Right renal pelvis (tissue), 4 donors: ENCODE measurements at places on chromosomes 3 and 15.

DNA sequence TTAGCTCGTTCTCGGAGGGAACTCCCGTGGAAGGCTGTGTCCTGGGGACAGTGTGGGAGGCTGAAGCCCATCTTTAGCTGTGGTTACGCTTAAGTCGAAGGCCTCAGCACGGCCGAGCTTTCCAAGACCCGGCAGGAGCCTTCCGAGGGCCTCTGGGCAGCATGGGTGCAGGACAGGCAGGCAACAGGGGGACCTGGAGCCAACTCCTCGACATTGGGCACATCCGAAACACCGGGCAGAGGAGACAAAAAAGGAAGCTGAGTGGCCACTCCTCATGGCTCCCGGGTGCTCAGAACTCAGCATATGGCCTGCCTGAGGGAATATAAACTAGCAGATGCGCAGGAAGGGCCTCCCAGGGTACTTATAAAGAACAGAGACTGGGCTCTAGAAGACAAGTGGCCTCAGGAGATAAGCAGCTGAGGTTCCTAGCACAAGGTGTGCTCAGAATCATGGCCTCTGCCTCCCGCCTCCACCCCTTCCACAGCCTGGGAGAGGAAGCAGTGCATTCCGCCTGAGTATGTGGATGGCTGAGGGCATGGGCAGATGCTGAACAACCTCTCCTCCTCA lies 34.1 kb downstream of the ABTB1 start:
- DNase-seq = no peak

GRCh38 chr3:21433751-21434150 lies 317.3 kb downstream of the ZNF385D start:
- DNase-seq = no peak

DNA sequence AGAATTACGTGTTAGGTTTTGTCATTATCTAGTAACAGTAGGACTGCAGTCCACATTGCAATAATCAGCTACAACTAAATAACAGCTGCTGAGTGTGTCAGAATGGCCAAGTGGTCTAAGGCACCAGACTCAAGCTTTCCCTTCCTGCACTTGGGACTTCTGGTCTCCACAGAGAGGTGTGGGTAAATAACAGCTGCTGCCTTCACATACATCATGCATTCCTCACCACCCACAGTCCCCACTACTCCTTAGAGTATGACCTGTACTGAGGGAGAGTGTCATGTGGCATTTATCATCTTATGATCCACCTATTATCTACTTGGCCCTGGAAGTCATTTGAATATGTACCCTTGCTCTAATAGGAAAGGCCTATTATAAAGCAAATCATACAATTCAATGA lies 22.2 kb upstream of the ZMAT3 start:
- no peak for DNase-seq

DNA sequence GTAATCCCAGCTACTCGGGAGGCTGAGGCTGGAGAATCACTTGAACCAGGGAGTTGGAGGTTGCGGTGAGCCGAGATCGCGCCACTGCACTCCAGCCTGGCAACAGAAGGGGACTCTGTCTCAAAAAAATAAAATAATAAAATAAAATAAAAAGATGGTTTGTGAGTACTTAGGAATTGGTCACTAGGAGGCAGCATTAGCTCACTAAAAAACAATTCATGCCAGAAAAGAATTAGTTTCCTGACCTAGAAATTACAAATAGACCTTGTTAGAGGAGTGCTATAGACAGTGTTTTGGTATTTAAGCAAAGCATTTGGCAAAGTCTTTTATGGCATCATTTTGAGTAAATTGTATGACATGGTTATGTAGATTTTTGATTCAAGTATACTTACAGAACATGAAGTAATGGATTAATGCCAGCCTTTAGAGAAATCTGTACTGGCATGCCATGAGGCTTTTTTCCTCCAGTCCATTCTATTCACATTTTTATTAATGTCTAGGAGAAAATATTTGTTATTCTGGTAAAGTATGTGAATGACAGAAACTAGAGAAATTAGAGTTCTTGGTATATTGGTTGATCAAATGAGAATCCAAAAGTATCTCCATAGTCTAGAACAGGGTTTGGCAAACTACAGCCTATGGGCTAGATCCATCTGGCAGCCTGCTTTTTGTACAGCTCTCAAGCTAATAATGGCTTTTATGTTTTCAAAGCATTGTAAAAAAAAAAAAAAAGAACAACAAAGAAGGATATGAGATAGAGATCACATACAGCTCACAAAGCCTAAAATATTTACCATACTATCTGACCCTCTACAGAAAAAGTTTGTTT lies 81.6 kb downstream of the LRRC49 start:
- DNase-seq = no peak

- no peak for DNase-seq
Measured at GRCh38 chr3:126908752-126909275, 74.1 kb upstream of the PLXNA1 start.

DNA sequence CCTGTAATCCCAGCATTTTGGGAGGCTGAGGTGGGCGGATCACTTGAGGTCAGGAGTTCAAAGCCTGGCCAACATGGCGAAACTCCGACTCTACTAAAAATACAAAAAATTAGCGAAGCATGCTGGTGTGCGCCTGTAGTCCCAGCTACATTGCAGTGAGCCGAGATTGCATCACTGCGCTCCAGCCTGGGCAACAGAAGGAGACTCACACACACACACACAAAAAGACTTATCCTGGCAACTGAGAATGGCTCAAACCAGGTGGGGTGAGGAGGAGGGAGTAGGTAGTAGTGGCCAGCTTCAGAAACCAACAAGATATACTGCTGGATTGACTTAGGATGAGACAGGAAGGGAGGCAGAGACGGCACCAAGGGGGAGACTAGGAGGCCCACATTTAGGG lies 53.4 kb upstream of the APEH start:
- no peak for DNase-seq

DNA sequence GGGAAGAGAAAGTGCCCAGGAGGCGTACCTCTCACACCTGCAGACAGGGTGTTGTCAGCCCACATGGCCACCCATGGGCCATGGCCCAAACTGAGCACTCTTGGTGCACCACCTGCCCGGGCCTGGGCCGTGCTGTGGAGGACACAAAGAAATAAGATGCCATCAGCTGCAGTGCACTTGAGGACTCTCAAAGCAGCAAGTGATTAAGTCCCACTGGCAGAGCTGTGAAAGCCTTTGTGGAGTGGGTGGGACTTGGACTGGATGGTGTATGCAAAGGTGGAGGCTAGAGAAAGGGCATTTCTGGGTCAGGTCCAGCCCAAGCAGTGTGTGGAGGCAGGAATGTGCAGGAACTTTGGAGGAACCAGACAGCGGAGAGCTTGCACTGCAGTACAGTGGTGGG lies 122.3 kb downstream of the MEGF11 start:
- DNase-seq = no peak

DNA sequence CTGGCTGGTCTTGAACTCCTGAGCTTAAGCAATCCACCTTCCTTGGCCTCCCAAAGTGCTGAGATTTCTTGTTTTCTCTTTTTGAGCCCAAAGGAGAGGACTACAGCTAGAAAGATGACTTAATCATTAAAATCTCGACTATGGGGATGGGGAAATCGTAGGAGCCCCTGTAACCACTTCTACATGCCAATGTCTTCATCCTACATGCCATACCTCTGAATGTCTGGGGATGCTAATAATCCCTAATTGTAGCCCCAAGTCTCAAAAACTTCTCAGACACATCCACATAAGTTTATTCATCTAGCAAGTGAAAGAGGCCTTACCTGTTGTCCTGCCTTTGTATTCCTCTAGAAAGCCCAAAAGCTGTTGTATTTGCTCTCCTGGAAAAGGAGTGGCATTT lies 3.7 kb upstream of the RHOV start:
- DNase-seq = no peak

DNA sequence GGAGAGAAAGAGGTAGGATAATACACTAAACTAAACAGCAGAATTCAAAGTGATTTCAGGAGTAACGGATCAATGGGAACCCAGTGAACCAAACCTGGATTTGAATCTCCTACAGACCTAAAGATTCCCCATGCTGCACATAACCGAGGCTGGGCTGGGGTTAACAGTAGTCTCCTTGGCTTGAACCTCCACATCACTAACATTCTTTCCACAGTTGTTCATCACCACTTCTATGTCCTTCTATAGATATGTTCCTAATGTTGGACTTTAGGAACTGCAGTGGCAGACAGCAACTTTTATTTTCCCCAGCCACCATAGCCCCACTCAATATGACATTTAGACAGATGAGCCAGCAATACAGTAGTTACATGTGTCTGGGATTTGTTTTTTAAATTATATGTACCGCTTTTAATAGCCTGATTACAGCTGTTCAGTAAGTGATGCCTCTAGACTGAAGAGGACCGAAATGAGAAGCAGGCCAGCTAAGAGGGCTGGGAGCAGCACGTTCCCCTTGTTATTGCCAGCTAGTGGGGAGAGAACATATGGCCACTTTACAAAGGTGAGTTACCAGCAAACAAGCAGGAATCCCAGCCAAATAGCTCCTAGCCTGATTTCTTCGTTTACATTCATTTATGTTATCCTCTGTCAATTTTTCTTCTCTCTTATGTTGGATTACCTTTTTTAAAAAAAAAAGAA lies 472.6 kb upstream of the CDIN1 start:
- DNase-seq = no peak

GRCh38 chr3:23019596-23020300 lies 183.4 kb upstream of the UBE2E2 start:
- DNase-seq = no peak

DNA sequence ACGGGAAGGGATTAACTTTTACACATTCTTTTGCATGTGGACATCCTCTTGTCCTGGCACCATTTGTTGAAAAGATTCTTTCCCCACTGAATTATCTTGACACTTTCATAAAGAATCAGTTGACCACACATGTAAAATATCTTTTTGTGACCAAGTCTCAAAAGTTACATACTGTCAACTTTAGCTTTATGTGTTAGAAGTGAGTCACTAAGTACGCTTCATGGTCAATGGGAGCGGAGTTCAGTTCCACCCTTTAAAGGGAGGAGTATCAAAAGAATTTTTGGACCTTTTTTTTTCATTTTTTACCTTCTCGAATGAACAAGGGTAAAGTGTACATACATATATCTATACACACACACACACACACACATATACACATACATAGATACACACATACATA lies 35.4 kb downstream of the MAPK6 start:
- DNase-seq = no peak

GRCh38 chr15:90530250-90531051 lies 728 bp downstream of the CRTC3 start:
- DNase-seq = peak; percentile 39

DNA sequence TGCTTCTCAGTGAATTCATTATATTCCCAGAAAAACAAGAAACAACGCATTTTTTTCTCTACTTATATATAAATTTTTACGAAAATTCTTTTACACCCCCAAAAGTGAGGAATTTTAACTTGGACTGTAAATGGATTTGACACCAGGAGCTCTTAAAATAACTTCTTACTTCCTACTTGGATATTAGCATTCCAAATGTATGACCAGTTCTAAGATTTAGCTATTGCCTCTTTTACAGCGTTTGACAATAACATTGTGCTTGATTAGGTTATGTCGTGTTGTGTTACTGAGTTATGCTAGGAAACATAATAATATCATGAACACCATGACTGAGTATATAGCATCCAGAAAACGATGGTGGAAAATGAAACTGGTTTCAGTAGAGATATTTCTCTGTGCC lies 177.0 kb downstream of the CNTN6 start:
- no peak for DNase-seq

DNA sequence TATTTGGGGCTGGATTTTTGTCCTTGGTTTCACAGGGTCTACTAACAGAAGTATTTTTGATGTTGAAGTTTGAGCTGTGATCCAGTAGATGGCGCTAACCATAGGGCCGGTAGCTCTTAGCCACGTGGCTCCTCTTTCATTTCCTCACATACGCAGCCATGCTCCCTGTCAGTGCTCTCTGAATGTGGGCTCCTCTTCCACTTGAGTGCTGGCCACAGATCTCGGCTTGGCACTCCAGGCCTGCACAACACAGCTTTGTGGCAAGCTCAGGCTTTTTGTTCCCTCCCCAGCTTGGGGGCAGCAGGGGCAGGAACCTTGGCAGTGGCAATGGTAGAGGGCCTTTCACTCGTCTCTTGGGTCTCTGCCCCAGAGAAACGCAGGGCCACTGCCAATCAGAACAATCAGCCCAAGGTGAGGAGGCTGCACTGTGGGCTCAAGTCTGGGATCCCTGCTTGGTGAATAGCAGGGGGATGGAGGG lies 18.6 kb upstream of the DNAAF4 start:
- no peak for DNase-seq

DNA sequence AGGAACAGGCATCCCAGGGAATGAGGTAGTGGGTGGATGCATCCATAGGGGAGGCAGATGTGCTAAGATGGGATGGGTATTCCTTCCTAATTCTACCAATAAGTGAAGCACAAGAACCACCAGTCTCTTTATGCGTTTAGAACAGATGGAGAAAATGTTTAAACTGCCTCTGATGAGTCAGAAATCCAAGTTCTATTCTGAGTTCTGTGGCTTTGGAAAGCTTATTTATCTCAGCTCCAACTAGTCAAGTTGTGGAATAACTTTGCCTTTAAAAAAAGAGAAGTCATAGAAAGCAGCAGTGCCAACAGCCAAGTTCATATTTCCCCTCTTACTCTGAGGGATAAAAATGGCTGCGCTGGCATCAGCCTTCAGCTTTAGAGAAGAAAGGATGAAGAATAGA lies 761.7 kb downstream of the IGSF11 start:
- no peak for DNase-seq

DNA sequence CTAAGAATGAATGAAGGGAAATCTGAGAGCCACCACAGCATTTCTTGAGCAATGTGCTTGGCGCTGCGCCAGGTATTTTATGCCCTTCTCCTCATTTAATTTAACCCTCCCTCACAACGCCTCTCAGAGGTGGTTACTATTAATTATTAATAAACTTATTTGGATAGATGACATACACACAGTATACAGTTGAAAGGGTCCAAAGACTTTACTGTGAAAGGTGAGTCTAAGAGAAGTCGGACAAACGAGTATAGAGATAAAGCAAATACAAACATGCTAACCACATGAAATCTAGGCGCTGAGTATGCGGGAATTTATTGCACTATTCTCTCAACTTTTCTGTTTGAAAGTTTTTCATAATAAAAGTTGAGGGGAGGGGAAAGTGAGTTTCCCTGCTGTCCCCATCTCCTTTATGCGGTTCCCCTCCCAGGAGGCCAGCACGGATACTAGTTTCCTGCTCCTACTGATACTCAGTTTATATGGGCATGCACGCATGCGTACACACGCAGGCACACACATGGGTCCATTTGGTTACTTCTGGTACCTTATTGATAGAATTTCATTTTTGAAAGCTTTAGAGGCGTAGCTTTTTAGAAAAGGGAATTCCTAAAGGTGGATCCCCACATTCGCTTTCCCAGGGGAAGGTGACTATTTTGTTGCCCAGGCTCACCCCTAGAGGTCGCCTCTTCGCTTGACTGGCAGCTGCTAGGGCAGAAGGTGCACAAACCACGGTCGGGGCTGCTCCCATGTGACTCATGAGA lies 28.5 kb upstream of the KCTD6 start:
- DNase-seq = peak; percentile 26

DNA sequence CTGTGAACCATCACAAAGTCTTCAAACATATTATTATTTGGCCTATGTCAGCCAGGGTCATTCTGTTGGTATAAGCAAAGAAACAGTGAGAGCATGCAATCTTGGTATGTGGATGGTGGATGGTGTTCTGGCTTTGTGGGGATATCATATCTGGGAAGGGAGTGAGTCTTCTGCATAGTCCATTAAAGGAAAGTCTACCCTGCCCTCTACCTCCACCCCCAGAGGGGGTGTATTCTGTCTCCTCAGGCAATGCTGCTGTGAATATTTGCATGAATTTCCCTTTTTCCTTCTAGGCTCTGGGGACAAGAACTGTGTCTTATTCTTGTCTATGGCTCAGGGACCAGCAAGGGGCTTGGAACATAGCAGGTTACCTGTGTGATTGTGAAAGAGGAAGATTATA lies 495.8 kb downstream of the PDCD6IP start:
- no peak for DNase-seq

- DNase-seq = no peak
Measured at GRCh38 chr15:65752151-65752700, 39.9 kb downstream of the DENND4A start.
